Lower lobe of right lung (tissue), 2 donors: ENCODE measurements at places on chromosomes 4 and X.

GRCh38 chrX:15686818-15687685 lies 22.4 kb upstream of the CLTRN start:
- no peak for DNase-seq

DNA sequence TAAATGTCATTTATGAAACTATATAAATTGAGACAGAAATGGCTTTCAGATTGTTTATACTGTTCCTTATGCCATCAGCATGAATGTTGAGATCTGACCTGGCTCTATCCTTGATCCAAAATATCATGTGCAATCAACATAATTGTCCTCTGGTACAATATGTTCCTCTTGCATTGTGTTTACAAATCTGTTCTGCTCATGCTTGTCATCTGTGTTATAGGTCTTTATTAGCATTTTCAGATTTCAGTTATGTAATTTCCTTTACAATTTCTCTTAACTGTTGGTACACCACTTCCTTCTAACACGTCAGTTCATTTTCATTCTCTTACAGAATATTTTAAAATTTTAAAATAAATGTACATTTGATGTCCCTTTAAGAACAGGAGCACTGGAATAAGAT lies 1.6 kb downstream of the HPGD start:
- DNase-seq, result no peak

DNA sequence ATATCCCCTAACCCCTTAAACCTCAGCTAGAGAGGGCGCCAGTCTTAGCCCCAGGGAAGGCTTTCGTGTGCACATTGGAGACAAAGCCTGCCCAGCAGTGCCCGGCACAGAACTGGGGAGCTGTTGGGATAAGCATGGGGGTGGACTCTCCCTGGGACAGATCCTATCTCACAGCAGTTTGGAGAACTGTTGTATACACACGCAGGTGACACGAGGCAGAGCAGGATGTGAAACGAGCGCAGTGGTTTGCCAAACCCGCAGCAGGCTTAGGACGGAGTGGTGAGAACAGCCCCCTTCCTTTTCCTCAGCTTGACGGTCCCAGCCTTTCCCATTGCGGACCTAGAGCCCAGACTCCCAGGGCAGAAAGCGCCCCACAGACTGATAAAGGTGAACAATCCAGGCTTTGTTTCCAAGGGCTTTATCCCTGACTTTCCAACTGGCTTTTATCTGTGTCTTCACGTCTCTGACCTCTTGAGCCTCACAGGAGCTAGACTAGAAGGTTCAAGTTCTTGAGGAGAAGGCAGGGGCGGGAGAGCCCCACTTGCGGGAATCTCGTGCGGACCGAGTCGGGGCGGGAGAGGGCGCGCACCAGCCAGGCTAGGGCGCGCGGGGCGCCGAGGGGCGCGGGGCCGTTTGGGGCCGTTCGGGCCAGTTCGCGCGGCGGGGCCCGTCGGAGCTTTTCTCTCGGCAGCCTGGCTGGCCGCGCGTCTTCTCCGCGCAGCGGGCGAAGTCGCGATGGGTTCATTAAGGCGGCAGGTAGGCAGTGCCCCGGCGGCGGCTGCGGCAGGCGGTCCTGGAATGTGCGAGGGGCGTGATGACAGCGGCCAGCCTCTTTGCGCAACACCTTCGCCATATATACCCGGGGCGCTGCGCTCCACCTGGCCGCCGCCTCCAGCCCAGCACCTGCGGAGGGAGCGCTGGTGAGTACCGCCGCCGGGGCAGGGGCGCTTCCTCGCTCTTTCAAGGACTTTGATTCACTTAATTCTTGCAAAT lies at the start of gene SLC34A2:
TSS of gene SLC34A2 (plus strand) at position 881 of the 993 bp plus-strand sequence. CDS start 6,650 bp downstream, outside the sequence.
- DNase-seq, result peak; percentile 88

DNA sequence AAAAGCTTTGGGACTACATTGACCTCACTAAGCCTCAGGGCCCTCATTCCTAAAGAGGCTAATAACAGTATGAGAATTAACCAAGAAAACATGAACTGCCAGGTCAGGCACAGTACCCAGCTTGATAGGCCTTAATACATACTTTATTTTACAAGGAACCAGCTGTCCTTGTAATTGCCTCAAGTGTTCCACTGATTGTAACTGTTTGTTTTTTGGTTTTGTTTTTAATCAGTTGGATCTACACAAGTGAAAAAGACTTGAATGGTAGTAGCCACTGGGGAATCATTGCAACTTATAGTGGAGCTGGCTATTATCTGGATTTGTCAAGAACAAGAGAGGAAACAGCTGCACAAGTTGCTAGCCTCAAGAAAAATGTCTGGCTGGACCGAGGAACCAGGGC lies 35.6 kb downstream of the PKD2 start:
- no peak for DNase-seq

DNA sequence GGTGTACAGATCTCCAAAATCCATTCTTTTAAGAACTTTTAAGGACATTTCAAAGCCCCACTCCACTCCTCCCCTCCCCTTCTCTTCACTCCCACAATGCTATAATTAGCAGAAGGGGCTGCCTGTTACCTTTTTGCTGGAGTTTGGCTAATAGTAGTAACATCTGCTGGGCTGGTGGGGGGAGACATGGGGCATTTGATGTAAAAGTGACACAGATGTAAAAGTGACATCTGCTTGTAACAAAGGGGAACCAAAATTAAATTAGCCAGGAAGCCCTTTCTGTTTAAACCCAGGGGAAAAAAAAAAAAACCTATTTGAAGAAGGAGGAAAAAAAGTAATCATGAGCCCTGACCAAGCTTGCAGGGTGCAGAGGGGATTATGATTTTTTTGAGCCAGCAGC lies 5.4 kb upstream of the PHOX2B start:
- no peak for DNase-seq

DNA sequence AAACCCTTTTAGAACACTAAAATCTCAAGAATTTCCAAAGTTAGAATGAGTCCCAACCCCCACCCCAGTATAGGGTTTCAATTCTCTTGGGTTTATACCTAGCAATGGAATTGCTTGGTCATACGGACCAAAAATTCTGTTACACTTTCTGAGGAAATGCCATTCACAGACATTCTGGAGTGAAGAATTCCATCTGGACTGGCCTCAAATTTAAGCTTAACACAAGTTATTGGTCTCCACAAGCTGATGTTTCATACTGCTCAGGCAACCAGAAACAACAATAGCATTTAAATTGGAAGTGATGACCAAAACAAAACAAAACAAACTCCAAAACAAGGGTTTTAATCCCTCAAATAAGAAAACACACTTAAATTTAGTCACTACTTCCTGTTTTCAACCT lies 51.1 kb downstream of the GPC4 start:
- DNase-seq, result no peak

DNA sequence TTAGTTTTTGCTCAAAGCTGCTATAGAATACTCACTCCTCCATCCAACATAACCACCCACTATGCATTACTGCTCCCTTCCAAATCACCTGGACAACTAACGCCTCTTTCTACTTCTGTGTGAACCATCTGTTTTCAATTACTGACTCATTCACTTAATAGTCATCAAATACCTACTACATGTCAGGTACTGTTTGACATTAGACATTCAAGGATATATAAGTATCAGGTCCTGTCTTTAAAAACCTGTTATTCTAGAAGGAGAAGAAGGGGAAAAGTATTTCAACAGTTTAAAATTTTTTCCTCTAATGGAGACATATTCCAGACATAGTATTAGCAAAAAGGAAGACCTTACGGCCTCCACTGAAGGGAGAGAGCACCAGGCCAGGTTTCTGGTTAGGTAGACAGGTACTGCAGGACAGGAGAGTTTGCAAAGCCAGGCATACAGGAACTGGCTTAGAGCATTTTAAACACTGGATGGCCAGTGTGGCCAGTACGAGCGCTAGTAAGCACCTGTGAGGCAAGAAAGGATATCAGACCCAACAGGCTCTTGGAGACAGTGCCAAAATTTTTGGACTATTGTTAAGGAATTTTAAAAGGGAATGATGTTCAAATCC lies 39.0 kb downstream of the SH3RF1 start:
- no peak for DNase-seq

GRCh38 chr4:76376534-76376933 lies 44.4 kb downstream of the CCDC158 start:
- DNase-seq, result no peak

DNA sequence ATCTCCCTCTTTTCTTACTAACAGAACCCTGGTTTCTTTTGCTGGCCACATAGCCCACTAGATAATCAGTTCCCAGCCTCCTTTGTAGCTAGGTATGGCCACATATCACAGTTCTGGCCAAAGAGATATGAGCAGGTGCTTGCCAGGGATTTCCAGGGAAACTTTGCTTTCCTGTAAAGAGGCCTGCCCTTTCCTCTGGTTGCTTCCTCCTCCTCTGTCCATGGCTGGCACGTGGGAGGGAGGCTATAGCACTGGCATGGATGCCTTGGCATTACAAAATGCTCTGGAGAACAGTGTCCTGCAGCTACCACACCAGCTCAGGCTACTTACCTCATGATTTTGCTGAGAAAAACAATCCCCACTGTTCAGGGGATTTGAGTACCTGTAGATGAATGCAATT lies 27.5 kb downstream of the RAB33B start:
- DNase-seq, result no peak

DNA sequence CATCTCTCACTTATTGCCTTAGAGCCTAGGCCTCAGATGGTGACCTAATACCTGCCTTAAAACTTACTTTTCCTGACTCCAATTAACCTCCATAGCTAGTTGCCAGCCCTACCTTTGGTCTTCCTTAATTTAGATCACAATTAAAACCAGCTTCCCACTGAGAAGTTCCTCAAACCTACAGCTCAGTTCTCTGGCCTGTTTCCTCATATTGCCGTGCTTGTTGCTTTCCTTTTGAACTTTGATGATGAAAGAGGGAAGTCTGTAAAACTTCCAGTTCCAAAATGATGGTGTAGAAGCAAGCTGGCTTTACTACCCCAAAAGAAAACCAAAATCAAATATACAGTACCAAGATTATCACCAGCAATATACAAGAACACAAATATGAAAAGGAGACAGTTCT lies 28.9 kb upstream of the CAMK2D start:
- DNase-seq, result no peak

DNA sequence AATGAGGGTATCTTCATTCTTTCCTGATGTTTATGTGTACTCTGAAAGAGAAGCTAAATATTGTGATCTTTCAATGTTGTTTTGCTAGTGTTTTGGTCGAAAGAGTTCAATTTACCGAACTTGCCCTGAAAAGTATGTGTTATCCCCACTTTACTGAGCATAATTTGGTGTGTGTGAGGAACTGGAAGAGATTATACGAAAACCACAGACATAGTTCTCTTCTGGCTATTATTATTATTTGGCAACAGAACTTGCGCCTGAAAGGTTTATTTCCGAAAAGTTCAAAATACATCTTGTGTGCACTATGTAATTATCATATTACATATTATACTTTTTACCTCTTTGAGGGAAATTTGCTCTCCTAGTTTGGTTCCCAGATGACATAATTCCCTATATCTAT lies 232.5 kb upstream of the INTU start:
- no peak for DNase-seq

DNA sequence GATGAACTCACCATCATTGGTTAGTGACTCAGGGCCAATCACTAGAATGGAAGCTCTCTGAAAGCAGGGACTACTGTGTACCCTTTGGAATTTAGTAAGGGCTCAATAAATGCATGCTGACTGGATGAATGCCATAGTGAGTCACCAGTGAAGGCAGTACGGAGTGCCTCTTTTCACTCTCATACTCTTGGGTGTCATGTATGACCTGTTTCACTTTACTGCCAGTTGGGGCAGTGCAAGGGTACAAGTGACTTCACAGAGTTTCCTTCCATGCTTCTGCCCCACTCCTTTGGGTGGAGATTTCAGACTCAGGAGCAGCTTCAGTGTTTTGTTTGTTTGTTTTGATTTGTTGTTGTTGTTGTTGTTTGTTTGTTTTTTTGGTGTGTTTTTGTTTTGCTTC lies 57.7 kb downstream of the SOX3 start:
- DNase-seq, result no peak
